ENCODE measurements at places on chromosomes 7 and 10.

DNA sequence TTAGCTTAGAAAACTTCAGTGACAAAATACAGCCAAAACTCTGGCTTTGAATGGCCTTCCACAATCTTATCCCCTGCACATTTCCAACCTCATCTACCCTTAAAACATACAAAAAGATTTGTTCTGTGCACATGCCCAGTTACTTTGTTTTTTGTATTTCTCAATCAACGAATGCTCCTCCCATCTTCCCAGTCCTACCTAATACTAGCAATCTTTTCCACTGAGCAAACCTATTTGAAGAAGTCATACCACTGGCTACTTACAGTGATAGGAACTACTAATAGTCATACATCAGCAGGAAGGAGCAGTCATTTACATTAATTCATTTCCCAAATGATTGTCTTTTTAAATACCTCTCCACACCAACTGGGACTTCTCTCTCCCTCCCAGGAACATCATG lies 2.5 kb downstream of the USP54 start:
- DNase-seq: no peak

DNA sequence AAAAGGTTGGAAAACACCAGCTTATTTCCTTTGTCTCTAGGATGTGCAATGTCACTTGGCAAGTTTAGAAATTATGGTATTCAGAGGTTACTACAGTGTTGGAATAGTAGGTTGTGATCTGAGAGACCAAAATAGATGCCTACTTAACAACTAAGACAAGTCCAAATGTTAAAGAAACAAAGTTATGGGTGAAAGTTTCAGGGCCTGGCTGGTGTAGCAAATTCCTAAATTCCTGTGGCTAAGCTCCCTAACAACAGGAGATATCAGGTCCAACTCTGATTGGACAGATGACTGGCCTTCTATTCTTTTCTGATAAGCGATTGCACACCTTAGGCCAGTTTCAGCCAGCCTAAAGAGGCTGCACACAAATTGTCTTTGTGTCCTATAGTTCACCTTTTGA lies 873.5 kb downstream of the REEP3 start:
- DNase-seq: no peak

DNA sequence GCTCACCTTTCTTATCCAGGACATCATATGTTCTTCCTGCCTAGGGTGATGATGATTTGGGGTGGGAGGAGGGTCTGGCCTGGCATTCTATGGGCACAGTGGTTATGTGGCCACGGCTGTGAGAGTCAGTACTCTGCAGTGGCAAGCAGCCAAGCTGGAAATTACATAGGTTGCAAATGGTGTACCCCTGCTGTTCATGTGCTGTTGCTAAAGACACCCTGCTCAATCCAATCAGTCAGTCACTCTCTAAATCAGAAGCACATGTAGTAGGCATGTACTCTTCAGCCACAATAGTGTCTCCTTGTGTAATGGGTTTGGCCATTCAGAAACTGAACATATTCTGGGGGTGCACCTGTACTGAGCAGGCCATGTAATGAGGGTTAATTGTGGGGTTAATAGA lies 449.1 kb upstream of the ANKRD30A start:
- DNase-seq: no peak

DNA sequence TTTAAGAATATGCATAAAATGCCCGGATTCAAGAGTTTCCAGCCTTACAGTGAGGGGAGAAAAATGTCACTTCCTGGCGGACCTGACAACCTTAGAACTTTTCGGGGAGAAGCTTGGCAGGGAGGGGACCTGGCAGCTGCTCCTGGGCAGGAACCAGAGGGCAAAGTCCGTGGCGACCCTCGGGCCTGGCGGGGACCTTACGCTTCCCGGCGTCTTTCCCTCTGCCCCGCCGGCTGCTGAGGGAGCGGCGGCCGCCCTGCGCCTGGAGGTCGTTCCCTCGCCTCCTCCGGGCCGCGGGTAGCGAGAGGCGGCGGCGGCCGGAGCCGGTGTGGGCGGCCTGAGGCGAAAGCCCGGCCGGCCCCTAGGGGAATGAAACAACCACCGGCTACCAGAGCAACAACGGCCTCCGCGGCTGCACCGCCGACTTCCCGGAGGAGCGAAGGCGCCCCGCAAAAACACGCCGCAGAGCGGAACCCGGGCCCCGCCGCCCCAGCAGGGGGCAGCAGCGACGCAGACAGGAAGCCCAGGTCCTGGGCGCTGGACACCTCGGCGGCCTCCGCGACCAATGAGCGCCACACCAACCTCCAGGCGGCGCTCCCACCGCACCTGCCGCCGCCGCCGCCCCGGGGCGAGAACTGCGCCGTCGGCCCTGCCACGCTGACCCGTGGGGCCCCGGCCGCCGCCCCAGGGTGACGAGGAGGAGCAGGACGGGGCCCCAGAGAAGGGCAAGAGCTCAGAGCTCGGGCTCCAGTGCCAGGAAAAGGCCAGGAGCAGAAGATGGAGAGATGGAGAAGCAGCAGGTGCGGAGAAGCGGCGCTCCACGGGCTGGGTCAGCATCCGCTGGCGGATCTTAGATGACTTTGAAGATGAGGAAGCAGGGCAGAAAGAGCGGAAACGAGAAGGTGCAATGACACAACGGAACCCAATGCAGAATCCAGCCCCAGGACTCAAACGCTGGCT lies 10.5 kb upstream of the ACSM6 start:
- DNase-seq: peak; percentile 43

- no peak for DNase-seq
Measured at GRCh38 chr7:87000344-87000743, 59.1 kb downstream of the ELAPOR2 start.

- DNase-seq: no peak
Measured at GRCh38 chr7:2952316-2952715, 91.4 kb downstream of the CARD11 start.

Data from HFF-Myc (cell line).